ENCODE measurements at places on chromosomes 2 and 18. TPM values are rescaled to one million over a fixed set of nuclear protein-coding genes. Genes with fewer than 3 reads are reported as not detected.

DNA sequence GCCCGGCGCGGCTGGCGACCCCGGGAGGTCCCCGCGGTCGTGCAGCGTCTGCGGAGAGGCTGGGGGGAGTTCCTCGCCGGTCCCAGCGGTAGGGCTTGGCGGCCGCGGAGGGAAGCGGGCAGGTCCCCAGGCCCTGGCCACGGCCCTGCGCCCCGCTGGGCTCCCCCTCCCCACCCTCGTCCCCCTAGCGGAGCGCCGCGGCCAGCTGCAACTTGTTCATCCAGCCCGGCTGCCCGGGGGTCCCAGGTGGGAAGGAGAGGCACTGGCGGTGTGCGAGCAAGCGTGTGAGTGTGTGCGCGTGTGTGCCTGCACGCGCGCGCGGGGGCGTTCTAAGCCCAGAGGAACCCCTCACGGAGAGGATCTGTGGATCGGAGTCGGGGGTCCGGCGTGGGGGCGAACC lies 1.3 kb downstream of the PTPRM start:
- H3K36me3 ChIP-seq = no peaks in the 10 kb centered on the region
- H3K27me3 ChIP-seq = no peaks in the 10 kb centered on the region

DNA sequence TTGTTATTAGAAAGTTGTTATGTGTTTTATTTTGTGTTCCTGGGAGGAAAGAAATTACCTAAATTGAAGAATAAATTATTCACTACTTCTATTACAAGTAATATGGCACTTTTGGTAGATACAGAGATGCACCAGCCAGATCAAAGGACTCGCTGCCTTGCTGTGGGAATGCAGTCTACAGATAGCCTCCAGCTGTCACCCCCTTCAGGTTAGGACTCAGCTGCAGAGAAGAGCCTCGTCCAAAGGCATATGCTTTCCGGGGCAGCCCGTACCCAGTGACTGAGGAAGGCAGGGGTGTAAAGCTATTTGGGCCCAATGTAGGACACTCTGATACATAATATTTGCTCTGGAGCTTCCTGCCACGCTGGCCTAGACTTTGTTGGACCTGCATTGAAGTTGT lies 90.2 kb downstream of the CCDC148 start:
- no peak overlapping the region for H3K27ac ChIP-seq
- no peaks in the 10 kb centered on the region for H3K4me1 ChIP-seq
- H3K27me3 ChIP-seq = no peaks in the 10 kb centered on the region
- H3K36me3 ChIP-seq = no peaks in the 10 kb centered on the region

DNA sequence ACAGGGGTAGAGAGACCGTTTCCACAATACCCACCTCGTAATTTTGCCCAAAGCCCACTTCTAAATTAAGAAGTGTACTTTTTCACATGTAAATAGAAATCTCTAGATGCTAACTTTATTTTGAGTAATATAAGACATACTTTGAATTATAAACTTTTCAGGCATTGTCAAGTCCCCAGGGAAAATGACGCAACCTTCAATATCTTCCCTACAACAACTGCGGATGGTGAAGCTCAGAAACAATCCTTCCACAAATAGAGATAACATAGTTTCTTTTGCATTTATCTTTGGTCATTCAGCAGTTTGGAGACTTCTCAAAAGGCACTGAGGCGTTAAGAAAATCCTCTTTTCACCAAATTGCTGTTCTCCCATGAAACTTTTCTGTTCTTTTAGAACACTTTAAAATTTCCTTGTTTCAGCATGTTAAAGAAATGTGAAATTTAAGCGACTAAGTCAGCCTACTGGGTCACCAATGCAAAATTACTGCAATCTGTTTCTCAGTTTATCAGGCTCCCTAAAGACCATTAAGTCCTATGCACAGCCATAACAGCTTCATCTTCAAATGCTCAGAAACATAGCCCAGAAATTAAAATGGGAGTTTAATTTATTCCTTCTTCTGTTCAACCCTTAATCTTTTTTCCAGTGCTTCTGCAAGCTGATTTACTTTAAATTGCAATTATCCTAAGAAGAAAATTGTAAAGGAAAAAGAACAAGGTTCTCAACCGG lies 118.3 kb upstream of the DNAJC10 start:
- no peaks in the 10 kb centered on the region for H3K27me3 ChIP-seq
- no peaks in the 10 kb centered on the region for H3K4me1 ChIP-seq
- no peak for DNase-seq
- H3K27ac ChIP-seq = no peak overlapping the region
- no peak overlapping the region for H3K4me3 ChIP-seq
- H3K36me3 ChIP-seq = no peaks in the 10 kb centered on the region

GRCh38 chr2:133241224-133241571 lies 327.1 kb downstream of the NCKAP5 start:
- no peak for DNase-seq
- peak overlapping the region; percentile 19 for H3K4me3 ChIP-seq
- no peaks in the 10 kb centered on the region for H3K27me3 ChIP-seq
- peaks cover 2% of the 10 kb centered on the region for H3K4me1 ChIP-seq
- H3K36me3 ChIP-seq = no peaks in the 10 kb centered on the region

The HOXD12 gene
- polyA plus RNA-seq = not detected

The SPP2 gene
- not detected for polyA plus RNA-seq

GRCh38 chr2:66531567-66531966 lies 96.6 kb downstream of the MEIS1 start:
- no peak overlapping the region for H3K27ac ChIP-seq
- no peak for DNase-seq
- H3K4me3 ChIP-seq = no peak overlapping the region

The ABCG5 gene
- not detected for polyA plus RNA-seq

The SH3BP4 gene
- 20.0 TPM for polyA plus RNA-seq

DNA sequence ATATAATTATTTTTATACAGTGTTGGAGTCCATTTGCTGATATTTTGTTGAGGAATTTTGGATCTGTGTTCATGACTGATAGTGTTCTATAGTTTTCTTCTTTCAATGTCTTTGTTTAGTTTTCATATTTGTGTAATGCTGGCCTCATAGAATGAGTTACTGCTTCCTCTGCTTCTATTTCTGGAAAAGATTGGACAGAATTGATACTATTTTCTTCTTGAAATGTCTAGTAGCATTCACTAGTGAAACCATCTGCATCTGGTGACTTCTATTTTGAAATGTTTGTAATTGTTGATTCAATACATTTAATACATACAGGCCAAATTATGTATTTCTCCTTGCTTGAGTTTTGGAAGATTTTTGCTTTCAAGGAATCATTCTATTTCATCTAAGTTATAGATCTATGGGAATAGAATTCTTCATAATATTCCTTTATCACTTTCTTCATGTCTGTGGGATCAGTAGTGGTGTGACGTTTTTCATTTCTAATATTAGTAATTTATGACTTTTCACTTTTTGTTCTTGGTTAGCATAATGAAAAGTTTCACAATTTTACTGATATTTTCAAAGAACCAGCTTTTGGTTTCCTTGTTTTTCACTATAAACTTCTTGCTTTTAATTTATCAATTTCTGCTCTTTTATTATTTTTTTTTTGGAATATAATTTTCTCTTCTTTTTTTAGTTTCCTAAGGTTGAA lies 509.9 kb upstream of the VRK2 start:
- H3K4me1 ChIP-seq = no peaks in the 10 kb centered on the region
- H3K27ac ChIP-seq = no peak overlapping the region
- H3K4me3 ChIP-seq = no peak overlapping the region
- no peaks in the 10 kb centered on the region for H3K27me3 ChIP-seq
- no peaks in the 10 kb centered on the region for H3K36me3 ChIP-seq
- no peak for DNase-seq

The DYNAP gene
- polyA plus RNA-seq = not detected

GRCh38 chr2:241201445-241202267 lies 13.2 kb downstream of the ANO7 start:
- no peak overlapping the region for H3K4me3 ChIP-seq
- H3K4me1 ChIP-seq = no peaks in the 10 kb centered on the region
- DNase-seq = no peak
- H3K27me3 ChIP-seq = no peaks in the 10 kb centered on the region
- H3K36me3 ChIP-seq = no peaks in the 10 kb centered on the region

- no peak overlapping the region for H3K4me3 ChIP-seq
- DNase-seq = no peak
- H3K27me3 ChIP-seq = no peaks in the 10 kb centered on the region
- no peaks in the 10 kb centered on the region for H3K4me1 ChIP-seq
Observed at GRCh38 chr2:148542614-148543013, 101.9 kb upstream of the EPC2 start.

The EMILIN2 gene
- 4.3 TPM for polyA plus RNA-seq

- H3K27me3 ChIP-seq = no peaks in the 10 kb centered on the region
- H3K36me3 ChIP-seq = peaks cover 11% of the 10 kb centered on the region
- H3K27ac ChIP-seq = no peak overlapping the region
- H3K4me3 ChIP-seq = no peak overlapping the region
- H3K4me1 ChIP-seq = no peaks in the 10 kb centered on the region
- DNase-seq = no peak
Observed at GRCh38 chr18:57561728-57562423, 24.6 kb downstream of the FECH start.

The RFX8 gene
- polyA plus RNA-seq = not detected

GRCh38 chr2:76472946-76473345 lies 762.2 kb upstream of the GCFC2 start:
- H3K27me3 ChIP-seq = no peaks in the 10 kb centered on the region
- no peaks in the 10 kb centered on the region for H3K4me1 ChIP-seq
- DNase-seq = no peak
- no peak overlapping the region for H3K4me3 ChIP-seq
- no peak overlapping the region for H3K27ac ChIP-seq

The ITGB6 gene
- 13.4 TPM for polyA plus RNA-seq

GRCh38 chr2:161976295-161976694 lies 97.7 kb downstream of the DPP4 start:
- no peaks in the 10 kb centered on the region for H3K4me1 ChIP-seq
- no peaks in the 10 kb centered on the region for H3K27me3 ChIP-seq
- H3K27ac ChIP-seq = no peak overlapping the region
- DNase-seq = no peak
- no peak overlapping the region for H3K4me3 ChIP-seq

The PRKAG3 gene
- polyA plus RNA-seq = not detected

DNA sequence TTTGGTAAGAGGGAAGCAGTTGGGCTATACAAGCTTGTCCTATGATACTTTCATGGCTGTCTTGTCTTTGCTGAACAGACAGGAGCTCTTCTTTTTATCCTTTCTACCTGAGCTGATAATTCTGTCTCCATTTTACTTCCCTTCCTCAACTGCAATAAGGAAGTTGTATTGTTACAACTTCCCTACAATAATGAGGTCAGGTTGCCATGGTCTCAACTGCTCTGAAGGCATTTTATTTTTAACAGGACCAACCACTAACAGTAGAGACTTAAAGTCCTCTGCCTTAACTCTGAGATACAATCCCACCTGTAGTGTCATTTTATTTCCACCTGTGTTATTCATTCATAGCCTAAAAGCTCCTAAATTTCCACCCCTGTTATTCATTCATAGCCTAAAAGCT lies 118.6 kb upstream of the PGAP1 start:
- no peaks in the 10 kb centered on the region for H3K4me1 ChIP-seq
- no peak overlapping the region for H3K27ac ChIP-seq
- no peak for DNase-seq
- no peak overlapping the region for H3K4me3 ChIP-seq
- H3K36me3 ChIP-seq = no peaks in the 10 kb centered on the region
- H3K27me3 ChIP-seq = no peaks in the 10 kb centered on the region
